Naive thymus-derived CD4-positive, alpha-beta T cell (primary cell): ENCODE measurements at places on chromosomes 2 and 18. TPM values are rescaled to one million over a fixed set of nuclear protein-coding genes. Genes with fewer than 3 reads are reported as not detected.

DNA sequence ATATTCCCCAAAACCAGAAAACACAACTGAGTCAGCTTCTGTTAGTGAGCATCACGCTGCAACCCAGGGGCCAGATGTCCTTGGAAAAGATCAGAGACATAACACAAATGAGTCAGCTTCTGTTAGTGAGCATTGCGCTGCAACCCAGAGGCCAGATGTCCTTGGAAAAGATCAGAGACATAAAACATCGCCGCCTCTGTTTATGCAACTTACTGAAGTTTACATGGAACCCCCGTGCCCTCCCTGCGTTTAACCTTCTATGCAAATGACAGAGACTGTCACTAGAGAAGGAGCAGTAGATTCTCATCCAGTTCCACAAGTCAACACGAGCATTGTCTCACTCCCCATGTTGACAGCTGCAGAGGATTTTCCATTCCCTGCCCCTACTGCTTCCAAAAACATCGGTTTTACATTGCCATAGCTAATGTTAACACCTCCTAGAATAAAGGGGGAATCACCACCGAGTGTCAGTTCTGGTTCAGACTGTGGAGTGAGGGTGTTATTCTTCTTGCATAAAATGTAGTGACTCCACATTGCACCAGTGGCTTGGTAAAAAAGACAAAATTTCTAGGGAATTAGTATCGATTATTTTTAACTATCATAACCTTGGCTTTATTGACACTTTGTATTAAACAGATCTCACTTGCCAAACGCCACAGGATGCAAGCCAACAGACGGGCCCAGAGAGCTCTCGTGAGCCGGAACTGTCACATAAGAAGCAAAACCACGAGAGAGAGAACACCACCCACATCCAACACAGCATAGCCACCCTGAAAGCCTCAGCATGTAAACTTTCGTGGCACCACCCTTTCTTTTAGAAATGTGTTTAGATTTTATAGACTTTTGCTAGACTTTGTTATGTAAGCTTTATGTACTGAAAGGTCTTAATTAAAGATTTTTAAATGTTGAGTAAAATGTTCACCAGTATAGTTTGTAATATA is 87.7 kb downstream of the SH3YL1 start:
- no peaks in the 10 kb centered on the region for H3K36me3 ChIP-seq
- H3K4me3 ChIP-seq: peak overlapping the region; percentile 40
- peak; percentile 70 for DNase-seq
- peaks cover 33% of the 10 kb centered on the region for H3K4me1 ChIP-seq

DNA sequence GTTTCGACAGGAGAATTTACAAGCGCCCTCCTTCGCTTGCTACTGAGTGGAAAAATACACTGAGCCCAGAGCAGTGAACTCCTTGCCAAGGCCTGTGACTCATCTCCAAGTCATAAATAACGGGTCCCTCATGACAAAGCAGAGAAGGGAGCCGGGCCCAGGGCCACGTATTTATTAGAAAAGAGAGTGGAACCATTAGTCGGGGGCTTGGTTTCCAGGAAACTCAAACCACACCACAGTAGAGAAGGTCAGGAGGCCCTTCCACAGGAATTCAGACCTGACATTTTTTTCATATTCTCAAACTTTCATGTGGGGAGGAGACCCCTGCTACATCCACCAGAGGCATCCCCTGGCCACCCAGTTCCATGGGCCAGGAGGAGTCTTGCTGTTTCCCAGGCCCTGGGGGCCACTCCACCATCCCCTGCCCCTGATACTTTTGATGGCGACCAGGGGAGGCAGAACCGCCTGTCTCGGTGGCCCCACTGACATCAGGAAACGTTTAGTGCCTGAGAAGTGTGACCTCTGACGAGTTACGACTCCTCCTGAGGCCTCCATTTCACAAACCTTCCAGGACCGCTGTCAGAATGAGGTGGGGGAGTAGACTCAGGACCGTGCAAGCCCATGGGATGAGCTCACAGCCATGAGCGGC is 289.7 kb downstream of the DYSF start:
- no peaks in the 10 kb centered on the region for H3K27me3 ChIP-seq
- no peaks in the 10 kb centered on the region for H3K4me1 ChIP-seq
- DNase-seq: no peak
- H3K4me3 ChIP-seq: no peak overlapping the region
- no peaks in the 10 kb centered on the region for H3K36me3 ChIP-seq

DNA sequence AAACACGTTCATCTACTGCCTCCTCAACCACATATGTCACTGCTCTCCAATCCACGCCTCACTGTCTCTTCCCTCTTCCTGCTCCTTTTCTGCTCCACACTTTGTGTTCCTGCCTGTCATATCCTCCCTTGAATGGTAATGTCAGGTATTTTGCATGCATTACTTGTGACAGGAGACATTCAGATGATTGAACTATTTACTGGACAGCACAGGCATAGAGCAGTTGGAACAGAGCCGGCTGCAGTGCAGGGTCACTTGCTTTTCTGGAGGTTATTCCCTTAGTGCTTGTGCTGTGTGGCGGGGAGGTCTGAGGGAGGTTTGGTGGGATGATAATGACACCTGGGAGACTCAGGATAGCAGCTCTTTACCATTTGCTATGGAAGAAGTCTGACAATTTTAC is 93.8 kb downstream of the LTBP1 start:
- H3K36me3 ChIP-seq: no peaks in the 10 kb centered on the region
- no peak overlapping the region for H3K27ac ChIP-seq
- H3K27me3 ChIP-seq: no peaks in the 10 kb centered on the region
- no peak overlapping the region for H3K4me3 ChIP-seq
- no peak for DNase-seq
- no peaks in the 10 kb centered on the region for H3K4me1 ChIP-seq

- no peak overlapping the region for H3K27ac ChIP-seq
- DNase-seq: no peak
- H3K4me1 ChIP-seq: no peaks in the 10 kb centered on the region
- no peak overlapping the region for H3K4me3 ChIP-seq
- no peaks in the 10 kb centered on the region for H3K36me3 ChIP-seq
These were observed 850.3 kb downstream of the DPP10 start for GRCh38 chr2:115292742-115293141.

- no peaks in the 10 kb centered on the region for H3K27me3 ChIP-seq
- DNase-seq: no peak
- H3K4me1 ChIP-seq: no peaks in the 10 kb centered on the region
These were observed 328.5 kb downstream of the AGPS start for GRCh38 chr2:177721087-177721486.

DNA sequence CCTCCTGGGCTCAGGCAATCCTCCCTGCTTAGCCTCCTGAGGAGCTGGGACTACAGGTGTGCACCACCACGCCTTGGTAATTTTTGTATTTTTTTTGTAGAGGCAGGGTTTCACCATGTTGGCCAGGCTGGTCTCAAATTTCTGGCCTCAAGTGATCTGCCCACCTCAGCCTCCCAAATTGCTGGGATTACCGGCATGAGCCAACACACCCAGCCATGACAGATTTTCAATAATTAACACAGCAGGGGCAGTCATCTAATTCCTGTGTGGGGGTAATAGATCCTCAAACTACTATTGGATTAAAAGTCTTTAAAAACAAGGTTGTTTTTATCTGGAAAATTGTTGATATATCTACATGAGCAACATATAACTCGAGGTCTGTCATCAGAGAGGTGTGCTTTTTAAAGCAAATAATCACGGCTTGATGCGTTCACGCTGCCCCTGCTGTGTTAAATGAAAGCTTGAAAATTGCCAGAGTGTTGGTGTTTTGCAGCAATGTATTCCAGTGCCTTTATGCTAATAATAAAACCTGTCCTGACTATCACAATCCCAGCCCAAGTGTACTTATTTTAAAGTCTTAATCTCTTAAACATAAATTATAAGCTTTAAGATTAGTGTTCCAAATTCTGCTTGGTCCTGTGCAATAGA is 35.6 kb upstream of the ASB1 start:
- no peak overlapping the region for H3K4me3 ChIP-seq
- no peaks in the 10 kb centered on the region for H3K36me3 ChIP-seq
- no peak overlapping the region for H3K27ac ChIP-seq
- no peaks in the 10 kb centered on the region for H3K4me1 ChIP-seq
- DNase-seq: no peak

GRCh38 chr18:45415614-45416013 is 199.7 kb upstream of the SLC14A2 start:
- no peak for DNase-seq
- no peaks in the 10 kb centered on the region for H3K27me3 ChIP-seq
- H3K27ac ChIP-seq: no peak overlapping the region
- no peaks in the 10 kb centered on the region for H3K4me1 ChIP-seq

DNA sequence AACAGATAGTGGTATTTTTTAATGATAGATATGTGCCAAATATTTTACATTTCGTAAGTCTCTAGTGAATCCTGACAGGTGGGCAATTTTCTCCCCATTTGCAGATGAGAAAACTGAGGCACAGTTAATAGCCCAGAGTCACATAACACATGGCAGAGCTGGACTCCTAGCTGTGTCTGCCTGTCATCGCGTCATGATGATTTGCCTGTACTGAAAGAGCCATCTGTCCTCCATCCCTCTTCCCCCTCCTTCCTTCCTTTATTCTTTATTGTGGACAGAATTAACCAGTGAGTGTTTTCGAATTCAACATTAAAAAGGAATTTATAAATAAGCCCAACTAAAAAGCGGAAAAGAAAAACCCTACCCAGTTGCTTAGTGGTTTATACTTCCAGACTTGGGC is 3.2 kb downstream of the DNAJB2 start:
- H3K4me3 ChIP-seq: no peak overlapping the region
- DNase-seq: no peak
- H3K27ac ChIP-seq: peak overlapping the region; percentile 24
- no peaks in the 10 kb centered on the region for H3K27me3 ChIP-seq
- H3K4me1 ChIP-seq: peaks cover 22% of the 10 kb centered on the region

DNA sequence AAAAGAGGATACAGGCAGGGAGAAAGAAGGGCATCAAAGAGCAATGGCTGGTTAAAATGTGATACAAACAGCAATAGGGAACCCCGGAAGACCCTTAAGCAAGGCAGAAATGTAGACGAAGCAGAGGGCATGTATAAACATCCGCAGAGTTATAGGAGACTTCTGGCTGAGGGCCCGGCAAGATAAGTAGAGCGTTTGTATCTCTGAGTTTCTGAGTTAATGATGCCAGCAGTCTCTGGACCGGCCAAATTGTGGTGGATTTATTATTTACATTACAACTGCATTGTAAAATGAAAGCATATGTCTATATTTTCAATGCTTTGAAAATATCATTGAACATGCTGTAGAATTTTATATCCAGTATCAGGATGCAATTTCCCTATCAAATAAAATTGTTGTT is 148.0 kb upstream of the KCTD1 start:
- no peak for DNase-seq
- H3K27ac ChIP-seq: no peak overlapping the region
- no peaks in the 10 kb centered on the region for H3K4me1 ChIP-seq
- H3K36me3 ChIP-seq: no peaks in the 10 kb centered on the region

- H3K36me3 ChIP-seq: no peaks in the 10 kb centered on the region
- H3K4me1 ChIP-seq: no peaks in the 10 kb centered on the region
- no peak overlapping the region for H3K4me3 ChIP-seq
- no peaks in the 10 kb centered on the region for H3K27me3 ChIP-seq
- no peak overlapping the region for H3K27ac ChIP-seq
- no peak for DNase-seq
These were observed 22.4 kb upstream of the SLC25A52 start for GRCh38 chr18:31783059-31783458.

- H3K27me3 ChIP-seq: no peaks in the 10 kb centered on the region
- DNase-seq: no peak
- H3K4me3 ChIP-seq: no peak overlapping the region
- H3K4me1 ChIP-seq: no peaks in the 10 kb centered on the region
These were observed 91.0 kb upstream of the CCBE1 start for GRCh38 chr18:59787998-59788790.

DNA sequence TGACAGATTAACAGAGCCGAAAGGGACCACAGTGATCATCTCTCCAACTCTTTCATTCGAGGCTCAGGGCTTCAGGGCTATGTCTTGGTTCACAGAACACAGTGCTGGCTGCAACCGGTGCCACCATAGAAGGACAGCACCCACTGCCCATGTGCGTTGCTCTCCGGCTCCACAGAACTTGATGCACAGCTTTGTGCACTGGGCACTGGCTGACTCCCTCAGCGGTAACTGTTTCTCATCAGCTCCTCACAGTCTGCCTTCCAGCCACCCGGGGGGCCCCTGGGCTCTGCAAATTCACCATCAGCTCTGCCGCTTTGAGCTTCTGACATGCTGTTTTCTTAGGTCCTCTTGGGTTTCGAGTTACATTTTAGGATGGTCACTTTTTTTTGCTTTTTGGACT is 124.3 kb upstream of the RAB12 start:
- H3K27me3 ChIP-seq: no peaks in the 10 kb centered on the region
- H3K4me3 ChIP-seq: no peak overlapping the region
- H3K36me3 ChIP-seq: no peaks in the 10 kb centered on the region
- no peaks in the 10 kb centered on the region for H3K4me1 ChIP-seq

DNA sequence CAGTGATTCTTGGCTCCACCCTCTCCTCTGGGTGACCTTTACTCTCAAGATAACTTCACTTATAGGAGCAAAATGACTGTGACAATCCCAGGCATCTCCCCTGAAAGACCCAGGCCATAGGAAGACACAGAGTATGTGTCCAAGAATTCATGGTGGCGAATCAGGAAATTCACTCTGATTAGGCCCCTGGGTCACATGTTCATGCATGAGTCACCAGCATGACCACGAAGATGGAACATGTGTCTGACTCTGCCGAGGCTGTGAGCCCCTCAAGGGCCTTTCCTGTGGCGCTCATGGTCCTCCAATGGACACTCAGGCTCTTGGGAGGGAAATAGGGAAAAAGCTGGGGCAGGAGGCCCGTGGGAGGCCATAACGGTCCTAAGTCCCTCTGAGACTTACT is 74.0 kb upstream of the TEX51 start:
- H3K4me3 ChIP-seq: no peak overlapping the region
- no peak for DNase-seq
- H3K27me3 ChIP-seq: no peaks in the 10 kb centered on the region
- no peaks in the 10 kb centered on the region for H3K36me3 ChIP-seq

GRCh38 chr18:35344736-35345459 is 678 bp upstream of the ZNF24 start:
- H3K4me1 ChIP-seq: peaks cover 23% of the 10 kb centered on the region
- H3K27ac ChIP-seq: peak overlapping the region; percentile 100
- DNase-seq: no peak
- H3K4me3 ChIP-seq: peak overlapping the region; percentile 96
- H3K27me3 ChIP-seq: no peaks in the 10 kb centered on the region

DNA sequence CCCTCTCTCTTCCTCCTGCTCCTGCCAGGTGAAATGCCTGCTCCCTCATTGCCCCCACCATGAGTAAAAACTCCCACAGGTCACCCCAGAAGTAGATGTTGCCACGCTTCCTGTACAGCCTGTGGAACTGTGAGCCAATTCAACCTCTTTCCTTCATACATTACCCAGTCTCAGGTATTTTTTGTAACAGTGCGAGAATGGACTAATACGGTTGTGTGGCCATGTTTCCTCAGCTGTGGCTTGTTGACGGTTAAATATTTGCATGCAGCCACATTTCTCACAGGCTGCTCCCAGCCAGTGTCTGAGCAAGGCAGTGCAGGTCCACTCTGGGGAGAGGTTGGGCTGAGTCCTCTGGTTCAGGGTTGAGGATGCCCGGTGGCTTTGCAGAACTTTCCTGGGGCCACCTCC is 27.8 kb upstream of the COPS8 start:
- H3K27me3 ChIP-seq: no peaks in the 10 kb centered on the region
- no peaks in the 10 kb centered on the region for H3K4me1 ChIP-seq
- H3K4me3 ChIP-seq: no peak overlapping the region
- DNase-seq: no peak
- peaks cover 3% of the 10 kb centered on the region for H3K36me3 ChIP-seq

MCEE gene
- 13.6 TPM for total RNA-seq

FSIP2 gene
- total RNA-seq: 0.58 TPM

OSR1 gene
- total RNA-seq: not detected in 2 replicates

CFC1 gene
- not detected for total RNA-seq

CDH2 gene
- 0.19 TPM for total RNA-seq

FAM110C gene
- 0.16 TPM for total RNA-seq

CPLX4 gene
- not detected for total RNA-seq

ITGB6 gene
- total RNA-seq: not detected

QPCT gene
- total RNA-seq: 0.70 TPM

HAAO gene
- not detected for total RNA-seq
